ENCODE measurements at places on chromosomes 2 and 18.

DNA sequence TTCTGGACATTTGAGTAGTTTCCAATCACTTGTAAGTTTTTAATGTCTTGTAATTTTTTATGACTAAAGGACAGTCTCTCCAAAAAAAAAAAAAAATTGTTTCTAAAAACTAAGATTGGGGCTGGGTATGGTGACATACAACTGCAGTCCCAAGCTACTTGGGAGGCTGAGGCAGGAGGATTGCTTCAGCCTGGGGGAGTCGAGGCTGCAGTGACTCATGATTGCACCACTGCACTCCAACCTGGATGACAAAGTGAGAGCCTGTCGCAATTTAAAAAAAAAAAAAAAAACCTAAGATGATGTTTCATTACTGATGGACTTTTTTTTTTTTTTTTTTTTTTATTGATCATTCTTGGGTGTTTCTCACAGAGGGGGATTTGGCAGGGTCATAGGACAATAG lies 34.4 kb upstream of the PKDCC start:
- no peak for DNase-seq

DNA sequence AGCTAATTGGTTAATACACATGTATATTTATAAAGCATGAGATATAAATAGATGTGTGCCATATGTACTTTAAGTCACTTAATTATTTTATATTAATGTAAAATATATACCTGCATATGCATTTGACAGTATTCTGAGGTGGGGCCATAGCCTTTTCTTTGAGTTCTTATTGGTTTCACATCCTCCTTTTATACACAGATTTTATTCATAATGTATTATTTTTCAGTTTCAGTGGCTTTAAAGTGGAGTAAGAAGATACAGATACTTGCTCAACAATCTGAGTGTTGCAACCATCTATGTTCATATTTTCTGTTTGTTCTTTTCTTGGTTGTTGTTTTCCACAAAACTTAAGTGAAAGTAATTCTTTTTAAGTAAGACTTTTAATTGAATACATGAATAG lies 436.5 kb downstream of the RND3 start:
- no peak for DNase-seq

DNA sequence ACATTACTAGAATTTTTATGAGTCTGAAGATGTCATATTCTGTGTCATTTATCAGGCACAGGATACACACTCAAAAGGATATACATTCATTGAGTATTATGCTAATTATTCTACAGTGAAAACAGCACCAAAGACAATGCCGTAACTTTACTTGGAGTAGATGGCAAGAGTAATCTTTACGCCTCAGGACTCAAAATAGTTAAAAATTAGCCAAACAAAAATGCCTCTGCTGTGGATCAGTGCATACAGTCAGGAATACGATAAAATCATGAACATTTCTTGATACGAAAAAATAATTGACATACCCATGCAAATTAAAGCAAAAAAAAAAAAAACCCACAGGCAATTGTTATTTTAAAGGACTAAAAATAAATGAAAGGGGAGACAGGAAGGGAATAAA lies 129.7 kb downstream of the NETO1 start:
- DNase-seq, result no peak

- no peak for DNase-seq
These were observed 194.2 kb downstream of the INHBB start for GRCh38 chr2:120539937-120540718.

GRCh38 chr2:170493426-170494097 lies 221.6 kb upstream of the SP5 start:
- DNase-seq, result no peak

DNA sequence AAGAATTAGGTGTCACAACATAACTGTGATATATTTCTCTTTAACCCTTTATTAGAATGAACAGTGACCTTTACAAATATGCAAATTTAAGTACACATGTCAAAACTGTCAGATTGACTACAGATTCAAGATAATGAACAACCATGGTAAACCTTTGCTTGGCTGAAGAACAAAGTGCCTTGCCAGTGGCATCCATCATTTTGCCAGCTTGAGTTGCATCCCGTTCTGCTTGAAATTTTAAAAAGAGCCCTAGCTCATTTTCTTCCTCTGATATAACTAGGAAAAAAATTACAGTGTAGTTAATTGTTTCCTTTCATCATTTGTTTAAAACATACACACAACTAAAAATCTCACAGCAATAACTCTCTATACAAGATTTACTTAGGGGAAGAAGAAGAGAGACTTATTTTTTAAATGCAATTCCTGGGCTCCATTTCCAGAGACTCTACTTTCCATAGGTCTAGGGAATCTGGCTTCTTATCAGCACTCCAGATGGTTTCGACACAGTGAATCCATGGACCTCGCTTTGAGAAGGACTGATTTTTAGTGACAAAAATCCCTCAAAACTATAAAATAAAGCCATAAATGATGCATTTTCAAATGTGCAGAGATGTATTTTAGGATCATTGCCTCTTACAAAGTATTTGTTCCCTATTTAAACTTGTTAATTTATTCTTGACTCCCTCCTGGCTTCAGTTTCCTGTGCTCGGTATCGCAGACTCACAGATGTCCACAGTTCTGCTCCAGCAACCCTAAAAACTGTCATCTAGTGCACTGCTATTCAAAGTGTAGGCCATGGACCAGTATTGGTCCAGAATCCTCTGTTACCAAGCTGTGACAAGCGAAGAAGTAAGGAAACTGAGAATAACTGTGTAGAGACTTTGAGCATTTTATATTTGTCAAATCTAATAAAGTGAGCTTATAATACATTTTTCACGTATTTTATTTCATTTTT lies 50.1 kb downstream of the ICA1L start:
- no peak for DNase-seq

DNA sequence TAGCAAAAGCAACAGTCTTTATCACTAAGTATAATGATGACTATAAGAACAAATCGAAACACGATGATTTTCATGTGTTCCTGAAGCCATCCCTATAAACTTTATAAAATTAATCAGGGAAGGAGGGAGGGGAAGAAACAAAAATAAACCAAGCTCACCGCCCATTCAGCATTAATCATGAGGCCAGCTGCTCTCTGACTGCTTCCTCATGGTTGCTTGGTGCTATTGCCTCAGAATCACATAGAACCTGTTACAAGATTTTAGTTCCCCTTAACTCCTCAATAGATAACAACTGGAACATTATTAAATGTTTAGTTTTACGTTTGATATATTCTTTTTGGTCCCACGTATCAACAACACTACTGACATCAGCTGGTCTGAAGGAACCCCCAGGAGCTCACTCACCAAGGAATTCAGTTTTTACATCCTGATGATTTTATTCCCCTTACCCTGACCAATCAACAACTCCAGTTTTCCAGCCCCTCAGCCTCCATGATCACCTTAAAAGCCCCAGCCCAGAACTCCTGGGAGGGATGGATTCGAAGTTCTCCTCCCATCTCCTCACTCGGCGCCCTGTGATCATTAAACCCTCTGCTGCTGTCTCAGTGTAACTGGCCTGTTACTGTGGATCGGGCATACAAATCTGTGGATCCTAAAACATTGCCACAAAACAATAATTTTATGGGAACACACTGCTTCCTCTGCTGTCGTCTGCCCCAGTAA lies 10.6 kb upstream of the HNRNPLL start:
- no peak for DNase-seq

DNA sequence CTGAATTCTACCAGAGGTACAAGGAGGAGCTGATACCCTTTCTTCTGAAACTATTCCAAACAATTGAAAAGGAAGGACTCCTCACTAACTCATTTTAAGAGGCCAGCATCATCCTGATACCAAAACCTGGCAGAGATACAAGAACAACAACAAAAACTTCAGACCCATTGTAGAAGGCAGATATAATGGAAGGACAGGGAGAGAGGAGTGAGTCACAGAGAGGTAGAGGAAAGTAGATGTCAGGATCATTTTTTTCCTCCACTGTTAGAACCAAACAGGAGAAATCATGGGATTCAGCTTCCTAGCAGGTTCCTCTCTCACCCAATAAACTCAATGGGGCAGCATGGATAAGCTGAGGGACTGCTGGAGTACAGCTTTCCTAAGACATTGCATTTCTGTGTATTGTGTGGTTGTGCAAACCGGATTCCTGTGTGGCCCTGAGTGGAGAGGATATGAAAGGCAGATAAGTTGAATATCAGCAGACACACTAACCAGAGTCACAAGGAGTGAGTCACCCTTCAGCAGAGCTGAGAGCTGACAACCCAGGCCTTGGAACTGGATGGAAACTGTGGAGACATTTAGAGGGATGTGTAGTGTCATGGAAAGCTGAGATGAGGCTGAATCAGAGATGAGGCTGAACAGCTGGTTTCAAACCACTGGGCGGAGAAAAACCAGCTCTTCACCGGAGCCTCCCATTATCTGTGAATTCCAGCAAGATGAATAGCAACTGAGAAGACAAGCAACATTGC lies 60.9 kb upstream of the MMADHC start:
- no peak for DNase-seq

- DNase-seq, result no peak
These were observed 144.9 kb downstream of the TNS1 start for GRCh38 chr2:217857624-217858506.

DNA sequence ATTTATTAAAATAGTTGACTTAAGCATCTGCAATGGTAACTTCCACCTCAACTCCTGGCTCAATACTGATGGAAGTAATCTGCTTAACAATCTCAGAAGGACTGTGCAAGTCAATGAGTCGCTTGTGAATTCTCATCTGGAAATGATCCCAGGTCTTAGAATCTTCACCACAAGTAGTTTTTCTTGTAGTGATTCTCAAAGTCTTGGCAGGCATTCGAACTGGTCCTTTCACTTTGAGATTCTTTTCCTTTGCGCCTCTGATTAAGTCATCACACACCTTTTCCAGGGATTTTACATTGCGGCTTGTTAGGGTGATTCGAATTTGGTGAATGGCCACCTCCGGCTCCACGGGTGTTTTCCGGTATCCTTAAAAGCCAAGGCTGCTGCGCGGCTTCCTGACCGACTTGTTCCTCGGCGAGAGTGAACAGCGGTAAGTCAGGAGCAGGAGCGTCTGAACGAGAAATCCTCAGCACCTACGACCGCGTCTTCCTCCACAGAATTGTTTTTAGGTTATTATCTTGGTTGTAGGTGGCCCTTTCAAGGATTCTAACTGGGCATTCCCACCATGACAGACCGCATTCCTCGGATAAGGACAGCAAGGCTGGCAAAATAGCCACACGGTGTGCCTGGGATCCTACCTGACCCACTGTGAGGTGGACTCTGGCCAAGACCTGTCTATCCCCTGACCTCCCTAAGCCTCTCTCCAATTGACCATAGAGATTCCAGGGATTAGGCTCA lies 23.8 kb upstream of the SLC20A1 start:
- DNase-seq, result no peak

- no peak for DNase-seq
These were observed 25.9 kb upstream of the RAMP1 start for GRCh38 chr2:237833546-237833945.

DNA sequence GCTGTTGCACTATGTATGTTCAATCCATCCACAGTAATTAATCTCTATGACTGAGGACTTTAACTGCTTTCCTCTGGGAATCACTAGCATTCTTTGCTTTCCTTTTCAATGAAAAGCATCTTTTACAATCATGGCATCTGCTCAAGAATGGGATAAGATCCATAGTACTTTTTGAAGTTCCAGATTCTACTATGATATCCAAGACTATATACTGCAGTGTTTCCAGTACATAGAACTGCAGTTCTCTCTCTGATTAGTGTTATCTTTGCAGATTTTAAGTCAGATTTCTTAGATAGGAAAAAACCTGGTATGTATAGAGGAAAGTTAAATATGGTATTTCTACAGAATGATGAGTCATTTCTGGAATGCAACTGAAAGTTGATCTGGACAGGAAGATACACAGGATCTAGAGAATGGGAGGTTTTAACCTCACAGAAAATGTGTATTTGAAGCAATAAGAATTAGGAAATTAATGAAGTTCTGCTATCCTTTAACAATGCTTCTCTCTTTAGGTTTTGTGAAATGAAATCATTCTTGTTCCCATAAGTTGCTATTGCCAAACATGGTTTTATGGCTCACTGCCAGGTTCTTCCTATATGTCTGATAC lies 670.7 kb downstream of the ERBB4 start:
- DNase-seq, result no peak

- DNase-seq, result no peak
These were observed 19.4 kb downstream of the SRSF7 start for GRCh38 chr2:38731684-38732221.

DNA sequence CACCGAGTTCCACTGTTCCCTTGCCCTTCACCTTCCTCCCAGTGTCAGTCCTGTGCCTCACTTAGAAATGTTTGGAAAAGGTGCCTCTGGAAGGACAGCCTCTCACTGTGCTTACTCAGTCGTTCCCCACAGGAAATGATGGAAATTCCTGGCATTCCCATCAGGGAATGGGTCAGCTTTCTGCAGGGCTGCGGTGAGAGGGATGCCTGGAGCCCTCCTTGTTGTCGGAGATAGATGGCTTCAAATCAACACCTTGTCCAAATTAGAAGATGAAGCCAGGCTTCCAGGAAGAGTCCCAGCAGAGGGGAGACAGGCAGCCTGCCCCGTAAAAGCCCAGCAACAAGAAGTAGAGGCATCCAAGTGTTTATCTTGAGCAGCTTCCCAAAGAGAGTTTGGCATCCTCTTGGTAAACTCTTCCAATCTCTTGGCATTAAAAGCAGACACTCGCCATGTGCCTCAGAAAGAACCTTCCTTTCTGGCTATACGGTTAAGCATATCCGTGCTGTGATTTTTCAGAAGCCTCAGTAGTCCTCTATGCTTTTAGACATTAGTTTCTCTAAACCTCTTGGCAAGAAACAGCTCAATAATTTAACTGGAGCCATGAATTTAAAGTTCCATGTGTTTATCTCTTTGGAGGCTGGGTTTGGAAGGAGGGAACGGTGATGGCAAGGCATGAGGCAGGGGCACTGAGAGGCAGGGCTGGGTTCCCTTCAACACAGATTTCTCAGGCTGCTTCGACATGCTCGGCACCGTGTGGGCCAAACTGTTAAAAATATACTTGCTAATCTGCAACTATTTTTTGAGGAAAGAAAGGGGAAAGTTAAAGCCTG lies 25.1 kb downstream of the COLEC12 start:
- peak; percentile 54 for DNase-seq

GRCh38 chr18:40036861-40037260 lies 1918.2 kb upstream of the PIK3C3 start:
- no peak for DNase-seq

DNA sequence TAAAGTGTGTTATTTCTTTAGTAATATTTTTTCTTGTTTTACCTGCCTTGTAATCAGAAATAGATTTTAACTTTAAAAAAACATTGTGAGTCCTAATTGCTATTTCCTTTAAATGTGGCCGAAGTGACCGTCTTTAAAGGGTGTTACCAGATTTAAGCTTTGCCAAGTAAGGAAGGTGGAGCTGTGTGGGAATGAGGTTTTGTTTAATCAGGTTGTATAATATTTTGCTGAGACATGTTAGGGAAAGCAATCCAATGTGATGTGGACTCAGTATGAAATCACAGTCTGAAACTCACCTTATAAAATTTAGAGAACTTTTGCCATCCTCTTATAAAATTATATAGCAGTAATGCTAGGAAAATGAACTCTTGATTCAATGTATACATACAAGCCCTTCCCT lies 32.9 kb upstream of the ITPRID2 start:
- DNase-seq, result no peak

DNA sequence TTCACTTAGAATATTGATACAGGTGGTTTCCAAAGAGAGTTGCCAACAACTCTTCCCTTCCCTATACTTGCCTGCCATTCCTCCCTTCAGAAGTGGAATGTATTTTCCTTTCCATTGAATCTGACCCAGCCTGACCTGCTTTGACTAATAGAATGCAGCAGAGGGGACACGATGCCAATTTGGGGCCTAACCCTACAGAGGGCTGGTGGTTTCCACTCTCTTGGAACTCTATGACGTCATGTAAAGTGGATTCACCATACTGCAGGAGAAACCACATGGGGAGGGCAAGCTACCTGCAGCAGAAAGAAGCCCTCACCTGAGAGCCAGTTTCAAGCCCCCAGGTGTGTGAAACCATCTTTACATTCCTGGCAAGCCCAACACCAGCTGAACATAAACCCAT lies 98.9 kb upstream of the TRIB2 start:
- DNase-seq, result no peak

All from iPS DF 6.9 (cell line).